Stimulated activated CD8-positive, alpha-beta memory T cell treated with anti-CD3 and anti-CD28 coated beads, Interleukin-2, amount 100 ng/mL, for 1 hour (primary cell): ENCODE measurements at places on chromosomes 1 and 21.

GRCh38 chr1:160789051-160789701, 6.8 kb upstream of the LY9 start:
- DNase-seq, result no peak

DNA sequence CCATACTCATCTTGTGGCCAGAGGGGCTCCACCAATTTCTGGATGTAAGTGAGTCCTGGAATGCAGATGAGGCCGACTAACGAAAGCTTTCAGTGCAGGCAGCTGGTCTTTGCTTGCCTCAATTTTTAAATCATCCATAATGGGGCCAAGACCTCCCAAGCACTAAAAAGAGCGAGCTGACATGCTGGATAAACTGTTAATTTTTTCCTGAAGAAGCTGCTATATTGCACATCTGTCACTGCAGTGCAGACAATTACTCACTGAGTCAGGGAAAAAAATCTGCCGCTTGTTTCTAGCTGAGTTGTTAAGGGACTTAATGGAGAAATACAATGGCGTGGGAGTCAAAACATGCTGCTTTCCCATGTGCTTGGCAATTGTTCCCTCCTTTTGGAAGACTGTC, 205.5 kb downstream of the GPATCH2 start:
- no peak for DNase-seq

- DNase-seq, result no peak
Measured at GRCh38 chr1:25173809-25174340, 58.4 kb downstream of the SYF2 start.

GRCh38 chr21:31869750-31870149, 3.1 kb upstream of the HUNK start:
- no peak for DNase-seq
